Activated naive CD8-positive, alpha-beta T cell treated with anti-CD3 and anti-CD28 coated beads for 36 hours (primary cell): ENCODE measurements at places on chromosomes 5 and 9. TPM values are rescaled to one million over a fixed set of nuclear protein-coding genes. Genes with fewer than 3 reads are reported as not detected.

DNA sequence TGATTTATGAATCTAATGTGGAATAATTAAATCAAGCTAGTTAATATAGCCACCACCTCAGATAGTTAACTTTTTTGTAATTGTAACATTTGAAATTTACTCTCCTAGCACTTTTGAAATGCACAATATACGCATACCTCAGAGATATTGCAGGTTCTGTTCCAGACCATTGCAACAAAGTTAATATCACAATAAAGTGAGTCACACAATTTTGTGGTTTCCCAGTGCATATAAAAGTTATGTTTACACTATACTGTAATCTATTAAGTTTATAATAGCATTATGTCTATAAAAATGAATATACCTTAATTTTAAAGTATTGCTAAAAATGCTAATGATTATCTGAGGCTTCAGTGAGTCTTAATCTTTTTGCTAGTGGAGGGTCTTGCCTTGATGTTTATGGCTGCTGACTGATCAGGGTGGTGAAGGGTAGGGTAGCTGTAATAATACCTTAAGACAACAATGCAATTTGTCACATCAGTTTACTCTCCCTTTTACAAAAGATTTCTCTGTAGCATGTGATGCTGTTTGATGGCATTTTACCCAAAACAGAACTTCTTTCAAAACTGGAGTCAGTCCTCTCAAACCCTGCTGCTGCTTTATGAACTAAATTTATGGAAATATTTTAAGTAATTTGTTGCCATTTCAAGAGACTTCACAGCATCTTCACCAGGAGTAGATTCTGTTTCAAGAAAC lies 235.1 kb upstream of the ADAMTSL1 start:
- DNase-seq = no peak
- no peaks in the 10 kb centered on the region for H3K36me3 ChIP-seq
- H3K4me3 ChIP-seq = no peak overlapping the region
- H3K27ac ChIP-seq = no peak overlapping the region
- peaks cover 24% of the 10 kb centered on the region for H3K27me3 ChIP-seq

DNA sequence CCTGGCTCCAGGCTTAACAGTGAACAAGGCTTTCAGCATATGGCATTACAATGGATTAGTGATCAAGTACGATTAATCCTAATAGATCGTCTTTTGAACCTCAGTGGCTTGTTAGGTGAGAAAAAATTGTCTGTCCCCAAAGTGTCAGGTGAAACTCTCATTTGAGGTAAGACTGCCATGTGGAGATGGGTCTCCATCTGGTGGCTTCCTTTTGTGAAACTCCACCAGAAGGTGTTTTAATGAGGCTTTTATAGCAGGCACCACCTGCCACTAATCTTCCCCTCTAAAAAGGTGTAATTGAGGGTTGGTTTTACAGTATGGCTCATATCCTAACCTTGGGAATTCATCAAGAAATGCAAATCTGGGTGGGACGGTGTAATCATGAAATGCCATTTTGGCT lies 471.1 kb upstream of the MPDZ start:
- H3K27me3 ChIP-seq = no peaks in the 10 kb centered on the region
- no peak for DNase-seq
- no peaks in the 10 kb centered on the region for H3K36me3 ChIP-seq
- H3K27ac ChIP-seq = no peak overlapping the region

- H3K36me3 ChIP-seq = peaks cover 15% of the 10 kb centered on the region
- H3K4me3 ChIP-seq = no peak overlapping the region
These were observed 28.9 kb upstream of the SARDH start for GRCh38 chr9:133767008-133767407.

The ALG2 gene
- 27.3 TPM for total RNA-seq

The TRIM41 gene
- 37.6 TPM for total RNA-seq

DNA sequence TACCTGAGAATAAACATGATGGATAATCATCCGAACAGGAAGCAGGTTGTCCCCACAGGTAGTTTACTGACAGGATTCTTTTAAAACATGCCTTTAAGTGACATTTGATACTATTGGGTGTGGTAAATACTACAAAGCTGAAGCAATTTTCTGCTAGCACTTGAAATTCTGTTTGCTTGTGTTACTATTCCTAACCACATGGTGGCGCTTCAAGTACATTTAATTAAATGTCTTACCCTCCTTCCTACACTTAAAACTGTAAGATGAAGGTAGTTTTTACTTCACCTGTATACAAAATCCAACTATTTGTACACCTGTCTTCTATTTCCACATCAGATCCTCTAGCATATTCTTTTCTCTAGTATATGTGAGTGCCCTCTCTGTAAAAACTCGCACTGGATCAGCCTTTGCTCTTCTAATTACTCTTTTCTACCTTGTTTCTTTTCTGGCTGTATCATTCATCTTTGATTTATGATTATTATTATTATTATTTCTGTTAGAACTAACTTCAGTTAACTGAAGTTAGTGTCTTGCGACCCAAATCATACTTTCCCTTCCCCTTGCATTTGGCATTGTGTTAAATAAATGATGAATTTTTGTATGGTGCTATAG lies 18.4 kb downstream of the SLC25A46 start:
- H3K27ac ChIP-seq = no peak overlapping the region
- H3K4me1 ChIP-seq = peaks cover 27% of the 10 kb centered on the region
- peaks cover 26% of the 10 kb centered on the region for H3K36me3 ChIP-seq
- H3K4me3 ChIP-seq = no peak overlapping the region
- no peaks in the 10 kb centered on the region for H3K27me3 ChIP-seq
- no peak for DNase-seq

DNA sequence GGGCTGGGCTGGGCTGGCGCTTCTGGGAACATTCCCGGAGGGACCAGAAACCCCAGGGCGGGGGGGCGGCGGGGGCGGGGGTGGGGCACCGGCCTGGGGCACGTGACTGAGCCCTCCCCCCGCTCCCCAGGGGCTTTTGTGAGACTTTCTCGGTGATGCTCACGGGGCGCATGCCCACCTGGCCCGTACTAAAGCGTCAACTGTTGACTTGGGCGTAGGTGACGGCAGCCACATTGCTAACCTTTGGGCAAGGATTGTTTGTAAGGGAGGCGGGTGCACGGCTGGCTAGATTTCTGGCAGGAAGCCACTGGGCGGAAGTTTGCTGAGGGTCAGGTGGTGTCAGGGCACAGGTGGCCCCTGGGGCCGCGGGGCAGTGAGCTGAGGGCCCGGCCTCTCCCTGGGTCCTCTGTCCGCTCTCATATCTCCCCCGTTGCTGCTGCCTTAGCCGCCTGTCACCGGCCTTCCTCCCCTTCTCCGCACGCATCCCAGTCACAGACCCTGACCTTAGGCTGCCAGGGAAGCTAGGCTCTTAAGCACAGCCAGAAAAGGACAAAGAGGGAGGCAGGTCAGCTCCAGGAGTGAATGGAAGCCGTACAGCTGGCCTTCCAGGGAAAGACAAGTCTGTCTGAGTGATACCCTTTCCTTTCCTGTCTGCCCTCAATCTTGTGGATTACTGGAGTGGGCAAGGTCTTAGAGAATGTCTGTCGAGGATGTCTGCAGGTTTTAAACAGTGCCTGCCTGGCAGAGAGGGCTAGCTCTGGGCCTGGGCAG lies 812 bp downstream of the CACFD1 start:
- peak overlapping the region; percentile 42 for H3K27ac ChIP-seq
- H3K27me3 ChIP-seq = no peaks in the 10 kb centered on the region
- H3K36me3 ChIP-seq = no peaks in the 10 kb centered on the region
- peaks cover 4% of the 10 kb centered on the region for H3K4me1 ChIP-seq
- DNase-seq = no peak

DNA sequence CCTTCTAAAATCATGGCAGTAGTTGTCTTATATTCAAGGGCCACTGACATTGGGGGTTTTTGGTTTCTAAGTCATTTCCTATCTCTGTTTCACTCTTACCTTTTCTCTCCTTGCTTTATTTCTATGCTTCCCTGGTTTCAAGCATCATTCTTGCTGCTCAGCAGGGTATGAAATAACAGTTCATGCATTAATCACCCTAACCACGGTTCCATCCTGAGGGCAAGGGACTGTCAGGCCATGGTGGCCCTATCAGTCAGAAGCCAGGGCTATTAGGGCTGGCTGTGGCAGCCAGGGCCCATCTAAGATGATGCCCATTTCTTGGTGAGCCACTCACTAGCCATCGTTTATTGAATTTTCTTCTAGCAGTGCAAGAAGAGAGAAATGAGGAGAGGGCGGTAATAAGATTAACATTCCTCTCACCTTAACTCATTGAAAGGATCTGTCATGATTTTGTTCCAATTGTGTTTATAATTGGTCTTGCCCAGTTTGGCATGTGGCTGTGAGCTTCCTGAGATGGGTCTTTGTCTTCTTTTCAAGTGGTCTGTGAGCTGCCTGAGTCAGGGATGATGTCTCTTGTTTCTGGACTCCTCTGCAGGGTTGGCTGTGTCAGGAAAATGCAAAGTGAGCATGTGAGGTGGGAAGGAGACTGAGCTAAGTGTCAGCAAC lies 45.2 kb downstream of the CYSTM1 start:
- peaks cover 28% of the 10 kb centered on the region for H3K4me1 ChIP-seq
- H3K36me3 ChIP-seq = no peaks in the 10 kb centered on the region
- peak overlapping the region; percentile 26 for H3K27ac ChIP-seq
- no peaks in the 10 kb centered on the region for H3K27me3 ChIP-seq
- DNase-seq = no peak

GRCh38 chr5:14114615-14115251 lies 28.4 kb upstream of the TRIO start:
- H3K4me1 ChIP-seq = no peaks in the 10 kb centered on the region
- no peaks in the 10 kb centered on the region for H3K36me3 ChIP-seq
- no peak for DNase-seq
- no peak overlapping the region for H3K4me3 ChIP-seq
- no peak overlapping the region for H3K27ac ChIP-seq

The ZNF618 gene
- total RNA-seq = 0.70 TPM

DNA sequence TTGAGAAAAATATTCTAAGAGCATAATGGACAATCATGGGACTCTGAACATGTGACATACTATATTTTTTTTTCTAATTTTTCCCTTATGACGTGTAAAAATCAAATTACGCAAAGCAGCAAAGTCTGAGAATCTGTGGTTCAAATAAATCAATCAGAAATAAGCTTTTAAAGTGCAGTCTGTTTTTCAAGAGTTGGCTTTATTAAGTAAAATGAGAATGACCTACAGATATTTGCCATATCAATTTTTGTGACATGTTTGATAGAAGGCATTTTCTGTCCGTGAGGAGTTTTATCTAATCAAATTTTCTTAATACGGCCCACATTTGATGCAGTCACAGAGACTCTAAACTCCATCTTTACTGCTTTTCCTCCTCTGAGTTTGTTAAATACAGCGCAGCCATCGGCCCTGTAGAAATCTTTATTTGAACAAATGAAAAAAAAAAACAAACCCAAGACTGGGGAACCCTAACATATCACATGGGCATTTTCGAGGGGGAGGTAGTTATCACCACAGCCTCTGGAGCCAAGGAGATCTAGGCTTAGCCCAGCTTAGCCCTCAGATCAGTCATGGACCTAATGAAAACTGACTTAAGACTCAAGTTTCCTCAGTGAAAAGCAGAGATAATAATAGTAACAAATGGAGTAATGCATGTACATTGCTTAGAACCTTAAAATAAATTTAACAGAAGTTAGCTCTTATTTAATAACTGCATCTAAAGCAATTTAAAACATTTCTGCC lies 263.6 kb upstream of the C9orf72 start:
- no peak overlapping the region for H3K27ac ChIP-seq
- no peaks in the 10 kb centered on the region for H3K36me3 ChIP-seq
- H3K27me3 ChIP-seq = peaks cover 18% of the 10 kb centered on the region
- DNase-seq = no peak
- no peaks in the 10 kb centered on the region for H3K4me1 ChIP-seq
- no peak overlapping the region for H3K4me3 ChIP-seq

DNA sequence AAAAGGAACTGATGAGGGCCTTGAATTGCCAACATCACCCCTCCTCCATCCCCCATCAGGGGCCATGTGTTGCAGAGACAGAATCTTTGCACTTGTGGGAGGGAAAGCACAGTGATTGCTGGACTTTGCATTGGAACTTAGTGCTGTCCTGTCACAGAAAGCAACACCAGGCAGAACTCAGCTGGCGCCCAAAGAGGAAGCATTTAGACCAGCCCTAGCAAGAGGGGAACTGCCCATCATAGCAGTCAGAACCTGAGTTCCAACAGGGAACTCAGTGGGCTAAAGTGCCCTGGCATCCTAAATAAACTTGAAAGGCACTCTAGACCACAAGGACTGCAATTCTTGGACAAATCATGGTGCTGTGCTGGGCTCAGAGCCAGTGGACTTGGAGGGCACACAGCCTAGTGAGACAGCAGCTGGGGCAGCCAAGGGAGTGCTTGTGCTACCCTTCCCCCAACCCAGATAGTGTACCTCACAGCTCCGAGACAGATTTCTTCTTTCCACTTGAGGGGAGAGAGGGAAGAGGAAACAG lies 128.1 kb downstream of the ACTL7B start:
- H3K36me3 ChIP-seq = no peaks in the 10 kb centered on the region
- H3K4me1 ChIP-seq = no peaks in the 10 kb centered on the region
- DNase-seq = no peak
- no peaks in the 10 kb centered on the region for H3K27me3 ChIP-seq

GRCh38 chr5:144189800-144190429 lies 19.2 kb downstream of the KCTD16 start:
- H3K4me3 ChIP-seq = peak overlapping the region; percentile 48
- peaks cover 60% of the 10 kb centered on the region for H3K4me1 ChIP-seq
- H3K27me3 ChIP-seq = no peaks in the 10 kb centered on the region
- peak; percentile 74 for DNase-seq
- H3K36me3 ChIP-seq = peaks cover 9% of the 10 kb centered on the region
- no peak overlapping the region for H3K27ac ChIP-seq

DNA sequence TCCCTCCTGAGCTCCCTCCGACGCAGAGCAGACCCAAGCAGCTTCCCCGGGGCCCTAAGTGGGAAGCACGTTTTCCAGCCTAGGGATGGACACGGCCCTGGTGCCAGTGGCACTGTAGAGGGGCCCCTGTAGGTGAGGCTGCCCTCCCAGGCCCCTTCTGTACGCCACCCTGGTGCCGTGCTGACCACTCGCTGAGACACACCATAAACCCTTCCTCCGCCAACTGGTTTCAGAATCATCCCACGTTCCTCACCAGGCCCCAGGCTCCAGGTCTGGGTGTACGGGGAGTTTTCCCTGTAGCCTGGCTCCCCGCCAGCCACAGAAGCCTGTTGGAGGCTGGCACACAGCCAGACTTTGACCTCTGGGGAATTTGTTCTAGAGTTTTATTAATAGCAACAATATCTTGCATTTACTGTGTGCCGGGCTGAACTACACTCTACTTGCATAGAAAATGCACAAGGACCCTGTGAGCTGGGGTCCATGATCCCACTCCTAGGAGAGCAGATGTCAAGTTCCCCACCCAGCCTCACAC lies 18.2 kb upstream of the WDR38 start:
- no peak overlapping the region for H3K4me3 ChIP-seq
- H3K27ac ChIP-seq = no peak overlapping the region
- no peaks in the 10 kb centered on the region for H3K36me3 ChIP-seq
- no peaks in the 10 kb centered on the region for H3K4me1 ChIP-seq

DNA sequence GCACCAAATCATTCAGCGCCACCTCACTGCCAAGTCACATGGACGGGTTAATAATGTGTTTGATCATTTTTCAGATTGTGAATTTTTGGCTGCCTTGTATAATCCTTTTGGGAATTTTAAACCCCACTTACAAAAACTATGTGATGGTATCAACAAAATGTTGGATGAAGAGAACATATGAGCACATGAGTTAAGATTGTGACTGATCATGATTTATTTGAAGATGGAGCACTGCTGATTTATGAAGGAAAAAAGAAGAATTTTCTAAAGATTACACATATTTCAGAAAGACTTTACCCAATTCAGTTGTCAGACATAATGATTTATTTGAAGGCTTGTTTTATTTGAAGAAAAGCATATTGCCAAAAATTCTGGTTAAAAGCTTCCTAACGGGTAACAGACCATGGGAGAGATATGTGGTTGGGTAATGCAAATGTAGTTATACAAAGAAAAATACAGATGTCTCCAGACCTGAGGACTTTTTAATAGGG lies 37.4 kb downstream of the TNFAIP8 start:
- H3K4me3 ChIP-seq = peak overlapping the region; percentile 32
- no peaks in the 10 kb centered on the region for H3K27me3 ChIP-seq
- DNase-seq = no peak
- peaks cover 82% of the 10 kb centered on the region for H3K4me1 ChIP-seq

The TSSK1B gene
- not detected for total RNA-seq
